Adrenal gland (tissue), 19 donors: ENCODE measurements at places on chromosomes 16 and 17. TPM values are rescaled to one million over a fixed set of nuclear protein-coding genes. Genes with fewer than 3 reads are reported as not detected.

GRCh38 chr17:2398182-2398581, 2.7 kb downstream of the MNT start:
- H3K27me3 ChIP-seq = no peaks in the 10 kb centered on the region
- H3K36me3 ChIP-seq = no peaks in the 10 kb centered on the region
- peak overlapping the region; percentile 97 for H3K27ac ChIP-seq
- no peak for DNase-seq
- peaks cover 54% of the 10 kb centered on the region for H3K4me1 ChIP-seq

- no peaks in the 10 kb centered on the region for H3K4me1 ChIP-seq
- no peak for DNase-seq
- H3K27me3 ChIP-seq = no peaks in the 10 kb centered on the region
- H3K4me3 ChIP-seq = no peak overlapping the region
Observed at GRCh38 chr17:18966831-18967624, 15.1 kb downstream of the SLC5A10 start.

Gene SGCA
- total RNA-seq = 0.28 TPM

Gene CENPT
- 58.6 TPM for total RNA-seq

GRCh38 chr16:23435500-23435899, 17.5 kb downstream of the COG7 start:
- no peak overlapping the region for H3K27ac ChIP-seq
- H3K4me1 ChIP-seq = no peaks in the 10 kb centered on the region
- no peaks in the 10 kb centered on the region for H3K27me3 ChIP-seq
- DNase-seq = peak; percentile 58

GRCh38 chr17:73541561-73541981, 102.7 kb downstream of the SDK2 start:
- H3K27me3 ChIP-seq = no peaks in the 10 kb centered on the region
- no peak for DNase-seq
- H3K36me3 ChIP-seq = no peaks in the 10 kb centered on the region

GRCh38 chr16:19094542-19095365, 19.0 kb upstream of the ITPRIPL2 start:
- H3K4me3 ChIP-seq = no peak overlapping the region
- no peak overlapping the region for H3K27ac ChIP-seq
- H3K36me3 ChIP-seq = no peaks in the 10 kb centered on the region
- no peaks in the 10 kb centered on the region for H3K27me3 ChIP-seq

DNA sequence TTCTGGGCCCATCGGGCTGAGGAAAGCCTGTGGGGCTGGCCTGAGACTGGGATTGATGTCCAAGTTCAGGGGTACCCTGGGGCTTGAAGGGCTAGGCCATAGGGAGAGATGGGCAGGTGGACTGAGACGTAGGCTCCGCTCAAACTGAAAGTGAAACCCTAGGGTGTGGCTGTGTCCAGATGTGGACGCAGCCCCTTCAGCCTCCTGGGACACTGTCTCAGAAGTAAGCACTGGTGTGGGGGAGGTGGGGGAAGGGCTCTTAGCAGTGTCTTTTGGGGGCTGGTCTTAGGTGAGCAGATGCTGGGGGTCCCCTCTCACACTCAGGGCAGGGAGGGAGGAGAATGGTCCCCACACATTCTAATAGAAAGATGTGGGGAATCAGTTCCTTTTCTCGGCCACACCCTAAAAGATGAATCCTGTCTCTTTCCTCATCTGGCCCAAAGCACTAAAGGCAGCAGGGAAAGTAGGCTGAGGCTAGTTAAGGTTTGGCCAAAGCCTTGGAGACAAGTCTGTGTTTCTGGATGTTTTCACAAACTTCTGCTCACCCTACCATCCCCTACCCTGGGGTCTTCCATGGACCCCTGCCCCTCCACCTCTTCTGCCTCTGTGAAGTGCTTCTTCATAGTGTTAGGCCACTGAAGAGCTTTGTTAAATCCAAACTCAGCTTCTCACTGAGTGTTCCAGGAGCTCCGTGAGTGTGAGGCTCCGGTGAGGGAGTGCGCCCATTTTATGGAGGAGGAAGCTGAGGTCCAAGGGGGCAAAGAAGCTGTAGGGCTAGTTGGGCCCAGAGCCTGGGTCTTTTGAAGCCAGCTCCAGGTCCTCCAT, 5.6 kb downstream of the FMNL1 start:
- DNase-seq = no peak
- no peaks in the 10 kb centered on the region for H3K36me3 ChIP-seq
- no peak overlapping the region for H3K27ac ChIP-seq
- no peak overlapping the region for H3K4me3 ChIP-seq
- H3K4me1 ChIP-seq = peaks cover 8% of the 10 kb centered on the region
- H3K27me3 ChIP-seq = no peaks in the 10 kb centered on the region

- H3K36me3 ChIP-seq = no peaks in the 10 kb centered on the region
- H3K4me1 ChIP-seq = no peaks in the 10 kb centered on the region
- no peaks in the 10 kb centered on the region for H3K27me3 ChIP-seq
- no peak overlapping the region for H3K4me3 ChIP-seq
- no peak for DNase-seq
Observed at GRCh38 chr17:56756536-56756935, 77.2 kb downstream of the C17orf67 start.

DNA sequence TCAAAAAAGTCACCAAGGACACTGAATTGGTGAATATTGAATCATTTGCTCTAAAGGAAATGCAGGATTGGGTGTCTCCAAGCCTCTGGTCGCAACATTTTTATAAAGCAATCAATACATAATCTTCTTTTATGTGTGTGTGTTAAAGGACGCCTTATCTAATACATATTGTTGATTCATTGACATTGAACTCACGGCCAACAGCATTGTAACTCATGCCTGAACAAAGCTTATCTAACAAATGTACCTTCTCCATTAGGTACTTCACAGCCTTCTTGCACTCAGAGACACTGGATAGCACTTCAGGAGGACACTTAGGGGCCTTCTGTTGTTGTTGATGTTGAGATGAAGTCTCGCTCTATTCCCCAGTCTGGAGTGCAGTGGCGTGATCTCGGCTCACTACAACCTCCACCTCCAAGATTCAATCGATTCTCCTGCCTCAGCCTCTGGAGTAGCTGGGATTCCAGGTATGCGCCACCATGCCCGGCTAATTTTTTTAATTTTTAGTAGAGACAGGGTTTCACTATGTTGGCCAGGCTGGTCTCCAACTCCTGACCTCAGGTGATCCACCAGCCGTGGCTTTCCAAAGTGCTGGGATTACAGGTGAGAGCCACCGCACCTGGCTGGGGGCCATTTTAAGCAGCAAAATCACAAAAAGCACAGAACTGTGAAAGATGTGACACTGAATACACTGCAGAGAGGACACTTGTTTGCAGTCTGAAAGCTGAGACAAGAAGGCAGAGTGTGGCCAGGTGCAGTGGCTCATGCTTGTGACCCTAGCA, 13.2 kb upstream of the PDXDC1 start:
- no peaks in the 10 kb centered on the region for H3K36me3 ChIP-seq
- H3K4me1 ChIP-seq = peaks cover 7% of the 10 kb centered on the region
- DNase-seq = no peak

Gene MYH3
- 0.54 TPM for total RNA-seq

DNA sequence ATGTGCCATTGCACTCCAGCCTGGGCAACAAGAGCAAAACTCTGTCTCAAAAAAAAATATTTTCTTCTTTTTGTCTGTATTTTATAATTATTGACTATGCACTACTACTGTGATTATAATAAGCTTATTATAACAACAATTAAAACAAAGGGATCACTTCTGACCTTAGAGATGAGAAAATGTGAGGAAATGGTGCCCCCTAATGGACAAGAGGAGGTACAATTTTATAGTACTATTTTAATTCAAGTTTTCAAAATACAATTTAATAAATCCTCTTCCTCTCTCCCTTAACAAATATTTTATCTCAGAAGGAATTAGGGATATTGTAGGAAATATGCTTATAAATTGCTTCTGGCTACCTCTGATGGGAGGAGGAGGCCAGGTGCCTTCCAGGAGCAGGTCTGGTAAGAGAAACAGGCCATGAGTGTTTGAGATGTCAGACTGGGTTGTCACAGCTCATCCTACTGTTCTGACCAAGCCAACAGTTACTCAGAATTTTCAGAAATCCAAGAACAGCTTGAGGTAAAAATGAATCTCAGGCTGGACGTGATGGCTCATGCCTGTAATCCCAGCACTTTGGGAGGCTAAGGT, 14.0 kb downstream of the VPS53 start:
- no peak overlapping the region for H3K27ac ChIP-seq
- no peaks in the 10 kb centered on the region for H3K4me1 ChIP-seq
- DNase-seq = no peak
- H3K36me3 ChIP-seq = no peaks in the 10 kb centered on the region
- no peaks in the 10 kb centered on the region for H3K27me3 ChIP-seq

Gene KRT12
- total RNA-seq = not detected

- DNase-seq = no peak
- H3K4me3 ChIP-seq = no peak overlapping the region
- peaks cover 7% of the 10 kb centered on the region for H3K27me3 ChIP-seq
- no peaks in the 10 kb centered on the region for H3K36me3 ChIP-seq
- no peaks in the 10 kb centered on the region for H3K4me1 ChIP-seq
- H3K27ac ChIP-seq = no peak overlapping the region
Observed at GRCh38 chr16:86608301-86608747, 30.0 kb downstream of the FOXL1 start.

- H3K36me3 ChIP-seq = no peaks in the 10 kb centered on the region
- H3K4me3 ChIP-seq = peak overlapping the region; percentile 86
- H3K27ac ChIP-seq = peak overlapping the region; percentile 63
- no peaks in the 10 kb centered on the region for H3K27me3 ChIP-seq
Observed at GRCh38 chr16:30527635-30528178, 1.3 kb upstream of the ZNF768 start.

DNA sequence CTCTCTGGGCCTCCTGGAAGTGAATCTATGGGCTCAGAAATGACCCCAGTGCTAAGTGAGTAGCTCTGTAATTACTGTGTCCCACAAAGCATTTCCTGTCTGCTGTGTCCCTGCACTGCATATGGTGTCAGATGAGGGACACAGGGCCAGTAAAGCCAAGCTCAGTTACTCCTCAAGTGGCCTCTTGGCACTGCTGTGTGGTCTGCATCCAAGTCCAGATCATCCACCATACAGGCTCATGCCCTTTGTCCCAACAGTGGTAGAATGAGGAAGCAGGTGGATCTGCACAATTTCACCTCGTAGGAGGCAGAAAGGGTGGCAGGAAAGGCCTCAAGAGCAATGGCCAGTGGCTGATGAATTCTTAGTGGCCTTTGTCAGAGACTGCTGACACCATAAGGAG, 146.8 kb downstream of the SOX9 start:
- H3K36me3 ChIP-seq = no peaks in the 10 kb centered on the region
- H3K4me3 ChIP-seq = no peak overlapping the region
- no peak overlapping the region for H3K27ac ChIP-seq
- DNase-seq = no peak
- no peaks in the 10 kb centered on the region for H3K27me3 ChIP-seq

GRCh38 chr17:78255029-78255656, 23.7 kb downstream of the TMEM235 start:
- no peak overlapping the region for H3K4me3 ChIP-seq
- H3K27me3 ChIP-seq = no peaks in the 10 kb centered on the region
- H3K4me1 ChIP-seq = peaks cover 33% of the 10 kb centered on the region
- no peaks in the 10 kb centered on the region for H3K36me3 ChIP-seq

DNA sequence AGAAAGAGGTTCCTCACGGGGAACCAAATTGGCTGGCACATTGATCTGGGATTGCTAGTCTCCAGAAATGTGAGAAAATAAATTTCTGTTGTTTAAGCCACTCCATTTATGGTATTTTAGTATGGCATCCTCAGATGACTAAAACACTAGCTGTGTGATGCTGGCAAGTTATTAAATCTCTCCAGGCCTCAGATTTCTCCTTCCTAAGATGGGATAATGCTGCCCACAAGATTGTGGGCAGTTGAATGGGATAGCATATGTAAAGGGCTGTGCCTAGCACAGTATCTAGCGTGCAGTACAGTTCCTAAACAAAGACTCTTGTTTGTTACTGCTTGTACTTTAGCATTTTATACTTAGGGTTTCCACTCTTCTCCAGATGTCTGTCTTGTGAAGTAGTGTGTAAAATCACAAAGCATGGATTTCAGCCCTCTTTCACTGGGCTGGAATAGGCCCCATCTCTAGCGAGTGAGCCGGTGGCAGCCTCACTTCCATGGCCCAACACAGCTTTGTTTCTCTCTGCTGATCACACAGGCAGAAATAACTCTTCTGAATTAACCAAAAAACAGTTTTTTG, 38.2 kb upstream of the PHAF1 start:
- peaks cover 23% of the 10 kb centered on the region for H3K36me3 ChIP-seq
- no peaks in the 10 kb centered on the region for H3K27me3 ChIP-seq
- H3K4me1 ChIP-seq = no peaks in the 10 kb centered on the region
- no peak overlapping the region for H3K27ac ChIP-seq
- no peak for DNase-seq

DNA sequence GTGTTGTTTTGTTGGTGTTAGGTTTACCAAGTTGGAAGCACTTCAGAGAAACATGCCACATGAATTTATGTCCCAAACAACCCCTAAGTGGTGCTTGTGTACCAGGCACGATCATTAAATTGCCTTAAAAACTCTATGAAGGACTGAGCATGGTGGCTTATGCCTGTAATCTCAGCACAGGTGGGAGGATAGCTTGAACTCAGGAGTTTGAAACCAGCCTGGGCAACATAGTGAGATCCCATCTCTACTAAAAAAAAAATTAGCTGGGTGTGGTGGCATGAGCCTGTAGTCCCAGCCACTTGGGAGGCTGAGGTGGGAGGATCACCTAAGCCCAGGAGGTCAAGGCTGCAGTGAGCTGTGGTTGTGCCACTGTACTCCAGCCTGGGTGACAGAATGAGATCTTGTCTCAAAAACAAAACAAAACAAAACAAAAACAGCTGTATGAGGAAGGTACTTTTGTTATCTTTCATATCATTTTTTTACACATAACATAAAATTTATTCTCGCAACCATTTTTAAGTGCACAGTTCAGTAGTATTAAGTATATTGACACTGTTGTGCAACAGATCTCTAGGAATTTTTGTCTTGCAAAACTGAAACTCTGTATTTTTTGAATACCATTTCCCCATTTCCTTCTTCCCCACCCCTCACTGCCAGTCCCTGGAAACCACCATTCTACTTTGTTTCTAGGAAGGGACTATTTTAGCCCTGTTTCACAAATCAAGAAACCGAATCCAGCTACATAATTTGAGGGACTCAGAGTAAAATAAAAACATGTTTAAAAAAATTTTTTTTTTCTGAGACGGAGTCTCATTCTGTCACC, 14.3 kb upstream of the RBBP6 start:
- H3K36me3 ChIP-seq = no peaks in the 10 kb centered on the region
- no peak for DNase-seq
- no peak overlapping the region for H3K4me3 ChIP-seq
- peak overlapping the region; percentile 83 for H3K27ac ChIP-seq
- no peaks in the 10 kb centered on the region for H3K27me3 ChIP-seq

GRCh38 chr17:60330731-60331130, 61.2 kb downstream of the USP32 start:
- H3K27ac ChIP-seq = no peak overlapping the region
- no peaks in the 10 kb centered on the region for H3K36me3 ChIP-seq
- DNase-seq = no peak
- H3K4me3 ChIP-seq = no peak overlapping the region
- H3K4me1 ChIP-seq = peaks cover 14% of the 10 kb centered on the region
